ENCODE measurements at places on chromosomes 7 and 10.

DNA sequence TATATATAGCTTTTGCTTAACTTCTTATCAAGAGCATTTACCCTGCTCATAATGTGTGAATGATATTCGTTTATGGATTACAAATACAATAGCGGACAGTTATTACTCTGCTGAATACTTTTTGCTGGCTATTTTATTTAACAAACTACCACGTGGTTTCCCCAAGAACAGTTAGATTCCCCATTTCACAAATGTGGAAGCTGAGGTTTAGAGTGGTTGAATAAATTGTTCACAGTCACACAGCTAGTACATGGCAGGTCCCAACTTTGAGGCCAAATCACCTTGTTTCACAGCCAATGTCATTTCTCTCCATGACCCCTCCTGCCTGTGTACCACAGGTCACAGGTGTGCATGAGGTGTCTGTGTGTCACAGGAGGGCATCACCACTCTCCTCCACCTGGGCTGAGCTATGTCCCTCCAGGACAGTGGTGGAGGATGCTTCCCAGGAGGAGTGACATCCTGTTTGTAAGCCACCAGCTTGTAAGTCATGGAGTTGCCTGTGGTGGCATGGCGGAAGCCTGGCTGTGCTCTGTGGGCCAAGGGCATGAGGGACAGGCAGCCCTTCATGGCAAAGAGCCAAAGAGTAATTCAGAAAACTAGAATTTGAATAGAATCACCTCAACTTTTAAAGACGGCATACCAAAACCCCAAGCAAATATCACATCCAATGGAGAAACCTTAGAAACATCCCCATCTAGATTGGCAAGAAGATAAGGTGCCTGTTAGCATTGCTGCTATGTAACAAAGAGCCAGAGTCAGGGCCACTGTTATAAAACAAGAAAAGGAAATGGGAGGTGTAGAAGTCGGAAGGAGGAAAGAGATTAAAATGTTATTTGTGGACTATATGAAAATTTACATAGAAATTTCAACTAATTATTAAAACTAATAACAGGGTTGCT, 51.9 kb downstream of the AOC1 start:
- no peak for DNase-seq

- no peak for DNase-seq
Observed at GRCh38 chr7:117014099-117014656, 60.9 kb downstream of the ST7 start.

DNA sequence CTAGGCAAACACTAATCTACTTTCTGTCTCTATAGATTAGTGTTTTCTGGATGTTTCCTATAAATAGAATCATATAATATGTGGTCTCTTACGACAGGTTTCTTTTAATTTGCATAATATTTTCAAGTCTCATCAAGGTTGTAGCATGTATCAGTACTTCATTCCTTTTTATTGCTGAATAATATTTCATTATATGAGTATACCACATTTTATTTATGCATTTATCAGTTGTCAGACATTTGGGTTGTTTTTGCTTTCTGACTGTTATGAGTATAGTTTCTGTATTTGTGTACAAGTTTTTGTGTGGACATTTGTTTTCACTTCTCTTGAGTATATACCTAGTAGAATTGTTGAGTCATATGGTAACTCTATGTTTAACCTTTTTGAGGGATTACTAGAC, 48.2 kb downstream of the SHOC2 start:
- no peak for DNase-seq

GRCh38 chr7:90625051-90625450, 28.9 kb downstream of the CDK14 start:
- DNase-seq = no peak

- DNase-seq = no peak
Observed at GRCh38 chr7:26195867-26196657, 4.5 kb downstream of the HNRNPA2B1 start.

- no peak for DNase-seq
Observed at GRCh38 chr7:1361016-1361755, 98.1 kb downstream of the MICALL2 start.

All from effector CD4-positive, alpha-beta T cell (primary cell).